Cerebellar nuclear complex (tissue), 1 donor: ENCODE measurements at places on chromosomes 11 and 22.

DNA sequence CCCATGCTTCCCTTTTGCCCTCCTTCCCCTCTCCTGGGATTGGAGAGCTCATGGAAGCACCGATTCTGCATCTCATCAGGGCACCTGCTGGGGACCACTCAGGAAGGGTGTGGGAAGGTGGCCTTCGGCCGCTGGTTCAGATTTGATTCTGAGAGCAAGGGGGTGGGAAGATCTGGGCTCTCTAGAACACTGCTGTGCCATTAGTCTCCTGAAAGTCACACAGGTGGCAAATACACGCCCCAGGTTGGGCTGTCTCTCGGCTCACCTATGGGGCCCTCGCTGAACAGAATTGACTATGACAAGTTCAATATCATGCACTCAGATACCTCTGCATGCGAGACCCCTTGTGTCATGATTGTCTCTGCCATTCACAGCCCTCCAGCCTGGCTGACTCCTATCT, 12.8 kb upstream of the APOBEC3A start:
- no peak for DNase-seq

DNA sequence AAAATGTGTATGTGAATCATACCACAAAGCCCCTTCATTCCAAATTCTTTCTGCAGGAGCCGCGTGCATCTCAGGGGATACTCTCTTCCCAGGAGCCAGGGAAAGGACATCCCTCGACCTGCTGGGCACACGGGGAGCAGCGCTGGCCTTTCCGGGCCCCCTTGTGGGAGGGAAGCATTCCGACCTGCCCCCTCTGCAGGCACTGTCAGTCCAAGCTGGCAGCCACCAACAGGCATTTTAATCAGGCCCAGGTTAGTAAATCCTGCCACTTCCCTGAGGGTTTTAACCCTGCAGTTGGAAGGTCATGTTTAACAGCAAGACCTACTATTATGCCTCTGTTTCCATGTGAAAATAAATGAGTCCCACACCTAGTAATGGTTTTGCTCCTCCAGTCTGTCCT, 391.5 kb downstream of the SHANK2 start:
- DNase-seq, result no peak

DNA sequence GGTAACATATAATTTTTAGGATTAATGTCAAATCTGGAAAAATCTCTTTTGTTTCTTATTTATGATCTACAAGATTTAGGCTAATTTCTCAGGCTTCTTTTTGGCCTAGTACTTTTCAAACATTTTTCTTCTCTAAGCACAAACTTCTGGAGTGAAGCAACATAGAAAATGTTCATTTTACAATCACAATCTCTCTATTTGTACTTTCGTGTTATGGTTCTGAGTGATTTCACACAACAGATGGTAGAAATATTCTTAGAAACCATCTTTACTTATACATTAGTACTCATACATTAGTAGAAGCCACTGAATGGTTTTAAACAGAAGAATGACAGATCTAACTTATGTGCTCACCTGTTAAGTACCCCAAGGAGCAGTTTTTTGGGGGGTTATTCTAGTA, 106.3 kb upstream of the ANO3 start:
- DNase-seq, result no peak

DNA sequence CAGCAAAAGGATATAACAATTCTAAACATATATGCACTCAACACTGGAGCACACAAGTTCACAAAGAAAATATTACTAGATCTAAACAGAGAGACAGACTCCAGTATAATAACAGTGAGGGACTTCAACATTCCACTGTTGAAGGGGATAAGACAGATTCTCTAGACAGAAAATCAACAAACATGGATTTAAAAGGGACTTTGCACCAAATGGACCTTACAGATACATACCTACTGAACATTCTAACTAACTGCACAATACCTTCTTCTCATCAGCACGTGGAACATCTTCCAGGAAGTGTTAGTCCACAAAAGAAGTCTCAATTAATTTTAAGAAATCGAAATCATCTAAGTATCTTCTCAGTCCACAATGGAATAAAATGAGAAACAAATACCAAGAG, 26.6 kb downstream of the RSF1 start:
- DNase-seq, result no peak

- DNase-seq, result no peak
These were observed 23.4 kb upstream of the MPPED1 start for GRCh38 chr22:43388420-43388851.

DNA sequence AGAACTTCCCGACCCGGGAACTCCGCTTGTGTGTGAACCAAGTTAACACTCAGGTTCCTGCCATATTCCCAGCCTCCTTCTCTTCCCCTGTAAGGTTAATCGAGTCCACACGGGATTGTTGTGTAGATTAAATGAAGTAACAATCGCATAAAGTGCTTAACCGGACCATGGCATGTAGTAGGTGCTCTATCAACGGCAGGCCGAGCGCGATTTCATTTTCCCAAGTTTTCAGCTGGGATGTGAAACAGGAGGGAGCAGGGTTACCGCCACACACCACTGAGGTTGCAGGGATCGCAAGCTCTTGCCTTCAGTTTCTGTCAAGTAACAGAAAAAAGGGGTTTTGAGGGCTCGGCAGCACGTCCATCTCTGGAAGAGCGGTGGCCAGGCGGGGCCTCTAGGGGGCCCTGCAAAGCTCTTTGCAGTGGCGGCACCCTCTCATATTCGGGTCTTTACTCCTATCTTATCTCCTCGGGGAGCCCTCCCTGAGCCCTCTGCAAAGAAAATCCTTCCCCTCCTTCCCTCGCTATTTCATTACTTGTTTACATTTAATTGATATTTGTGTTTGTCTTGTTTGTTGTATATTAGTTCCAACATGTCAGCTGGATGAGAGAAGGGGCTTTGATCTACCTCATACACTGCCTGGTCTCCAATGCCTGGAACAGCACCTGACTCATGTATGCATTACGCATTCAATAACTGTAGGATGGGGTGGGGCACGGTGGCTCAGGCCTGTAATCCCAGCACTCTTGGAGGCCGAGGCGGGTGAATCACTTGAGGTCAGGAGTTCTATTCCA, 816 bp upstream of the PLEKHA7 start:
- DNase-seq, result no peak

- DNase-seq, result no peak
These were observed 12.5 kb upstream of the NELL1 start for GRCh38 chr11:20656901-20657300.

- DNase-seq, result no peak
These were observed 14.9 kb downstream of the HEPHL1 start for GRCh38 chr11:94036096-94036495.

DNA sequence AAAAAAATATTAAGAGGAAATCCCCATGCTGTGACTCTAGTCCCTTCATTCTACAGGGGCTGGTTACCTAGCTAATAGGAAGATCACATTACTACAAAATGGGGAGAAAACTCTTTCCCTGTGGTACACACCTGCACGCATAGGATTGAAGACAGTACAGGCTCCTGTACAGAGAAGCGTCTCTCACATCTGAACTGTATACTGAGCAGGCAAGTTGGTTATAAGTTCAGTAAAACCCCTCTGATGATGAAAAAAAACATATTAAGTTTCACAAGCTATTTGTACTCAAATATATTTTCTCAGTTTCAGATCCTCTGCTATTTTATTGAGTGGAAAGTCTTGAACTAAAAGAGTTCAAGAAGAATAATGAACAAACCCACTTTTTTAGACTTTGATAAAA, 156.9 kb upstream of the HSD17B12 start:
- no peak for DNase-seq

GRCh38 chr11:5065027-5065426, 4.3 kb upstream of the OR52E1 start:
- DNase-seq, result no peak

DNA sequence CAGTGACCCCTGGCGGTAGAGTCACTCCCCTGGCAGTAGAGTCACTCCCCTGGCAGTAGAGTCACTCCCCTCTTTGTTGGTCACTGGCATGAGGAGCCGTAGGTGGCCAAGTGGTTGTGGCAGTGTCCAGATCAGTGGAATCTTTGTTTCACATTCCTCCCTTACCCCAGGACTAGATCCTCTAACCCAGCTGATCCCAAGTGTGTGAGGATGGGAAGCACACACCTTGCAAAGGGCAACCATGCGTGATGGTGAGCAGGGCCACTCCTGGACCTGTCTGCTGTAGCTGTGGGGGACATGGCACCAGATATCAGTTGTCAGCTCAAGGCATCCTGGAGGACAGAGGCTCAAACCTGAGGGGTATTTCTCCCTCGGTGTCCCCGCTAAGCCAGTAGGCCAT, 37.8 kb downstream of the OSBP2 start:
- DNase-seq, result no peak

- DNase-seq, result no peak
These were observed 12.7 kb downstream of the MYO18B start for GRCh38 chr22:25754527-25755202.

GRCh38 chr11:94111660-94112059, 17.0 kb upstream of the PANX1 start:
- DNase-seq, result no peak

DNA sequence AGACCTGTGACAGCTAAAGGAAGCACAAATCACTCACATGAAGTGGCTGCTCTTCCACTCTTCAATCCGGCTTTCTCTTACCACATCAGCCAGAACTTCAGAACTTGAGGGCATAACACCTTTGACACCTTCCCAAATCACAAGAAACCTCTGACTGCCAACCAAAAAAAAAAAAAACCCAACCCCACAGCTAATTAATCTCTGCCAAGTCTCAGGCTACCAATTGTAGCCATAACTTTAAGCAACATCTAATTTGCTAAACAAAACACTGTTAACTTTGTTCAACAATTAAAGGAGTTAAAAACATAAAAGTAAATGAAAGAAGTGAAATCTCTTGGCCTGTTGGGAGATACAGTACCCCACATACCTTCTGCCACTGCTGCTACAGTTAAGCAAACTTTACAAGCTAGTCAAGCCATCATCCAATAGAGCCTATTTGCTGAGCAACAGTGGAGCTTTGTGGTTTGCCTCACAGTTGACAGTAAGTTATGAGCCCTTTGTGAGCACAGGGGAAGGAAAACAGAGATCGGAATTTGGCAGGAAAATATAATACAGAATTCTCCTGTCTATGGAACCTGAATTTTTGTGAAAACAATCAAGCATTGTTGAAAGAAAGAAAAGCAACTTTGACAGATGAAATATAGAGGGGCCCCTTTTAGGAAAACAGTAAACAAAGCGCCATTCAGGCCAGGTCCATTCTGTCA, at the start of gene SOX6:
SOX6 (minus strand) TSS at position 490 of the 704 bp plus-strand sequence. CDS start 15,298 bp downstream, outside the sequence.
- no peak for DNase-seq

DNA sequence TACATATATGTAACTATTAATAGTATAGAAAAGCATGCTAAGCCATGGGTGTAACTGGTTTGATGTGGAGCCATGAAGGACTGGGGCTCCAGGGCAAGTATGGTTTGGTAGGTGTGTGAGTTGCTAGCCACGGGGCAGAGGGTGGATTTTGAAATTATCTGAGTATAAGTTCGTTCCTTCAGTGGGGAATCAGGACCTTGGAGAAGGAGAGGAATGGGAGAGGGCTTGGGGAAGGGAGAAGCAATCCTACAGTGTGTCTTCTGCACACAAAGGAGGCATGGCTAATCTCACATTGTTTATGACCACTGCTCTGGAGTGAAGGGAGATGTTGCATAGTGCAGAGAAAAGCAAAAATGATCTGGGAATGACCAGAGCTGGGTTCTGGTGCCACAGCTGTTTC, 127.8 kb upstream of the CADM1 start:
- DNase-seq, result no peak

- DNase-seq, result no peak
These were observed 5.7 kb downstream of the RFPL1 start for GRCh38 chr22:29443861-29444792.

GRCh38 chr22:33515795-33516194, 404.5 kb downstream of the LARGE1 start:
- DNase-seq, result no peak

- no peak for DNase-seq
These were observed 15.2 kb downstream of the KDM4D start for GRCh38 chr11:94988748-94989147.

DNA sequence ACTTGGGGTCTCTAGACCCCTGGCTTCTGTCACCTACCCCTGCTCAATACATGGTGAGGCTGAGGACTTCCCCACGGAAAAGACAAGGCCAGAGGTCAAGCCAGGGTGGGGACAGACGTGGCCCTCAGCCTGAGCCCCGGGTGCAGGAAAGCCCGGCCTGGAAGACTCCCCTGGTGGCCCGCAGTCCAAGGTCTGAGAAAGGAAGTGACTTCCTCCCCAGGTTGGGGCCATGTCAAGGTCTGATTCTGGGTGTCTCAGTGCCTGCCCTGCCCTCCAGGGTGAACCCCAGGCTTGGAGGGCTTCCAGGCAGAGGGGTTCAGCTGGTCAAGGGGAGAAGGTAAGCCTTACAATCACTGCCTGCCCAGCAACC, 3.9 kb downstream of the CTSD start:
- DNase-seq, result no peak

DNA sequence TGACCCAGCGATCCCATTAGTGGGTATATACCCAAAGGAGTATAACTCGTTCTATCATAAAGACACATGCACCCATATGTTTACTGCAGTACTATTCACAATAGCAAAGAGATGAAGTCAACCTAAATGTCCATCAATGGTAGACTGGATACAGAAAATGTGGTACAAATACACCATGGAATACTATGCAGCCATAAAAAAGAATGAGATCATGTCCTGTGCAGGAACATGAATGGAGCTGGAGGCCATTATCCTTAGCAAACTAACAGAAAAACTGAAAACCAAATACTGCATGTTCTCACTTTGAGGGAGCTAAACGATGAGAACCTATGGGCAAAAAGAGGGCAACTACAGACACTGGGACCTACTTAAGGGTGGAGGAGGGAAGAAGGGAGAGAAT, 146.8 kb downstream of the SBF2 start:
- DNase-seq, result no peak

DNA sequence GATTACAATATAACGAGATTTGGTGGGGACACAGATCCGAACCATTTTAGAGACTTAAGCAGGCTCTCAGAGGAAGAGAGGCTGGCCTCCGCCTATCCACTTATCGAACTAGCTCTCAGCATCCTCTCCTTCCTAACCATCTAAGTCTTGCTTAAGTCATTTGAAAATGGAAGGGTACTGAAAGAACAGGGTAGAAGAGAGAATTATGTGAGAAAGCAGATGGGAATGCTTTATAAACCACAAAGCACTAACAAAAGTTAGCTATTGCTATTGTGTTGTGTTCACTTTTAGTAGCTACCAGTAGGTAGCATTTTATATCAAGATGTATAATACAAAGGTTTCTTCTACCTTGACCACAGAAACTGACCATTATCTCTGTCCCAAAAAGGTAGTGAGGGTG, 153.4 kb upstream of the CADM1 start:
- DNase-seq, result no peak

GRCh38 chr11:64060861-64061444, 25.2 kb downstream of the FLRT1 start:
- no peak for DNase-seq

DNA sequence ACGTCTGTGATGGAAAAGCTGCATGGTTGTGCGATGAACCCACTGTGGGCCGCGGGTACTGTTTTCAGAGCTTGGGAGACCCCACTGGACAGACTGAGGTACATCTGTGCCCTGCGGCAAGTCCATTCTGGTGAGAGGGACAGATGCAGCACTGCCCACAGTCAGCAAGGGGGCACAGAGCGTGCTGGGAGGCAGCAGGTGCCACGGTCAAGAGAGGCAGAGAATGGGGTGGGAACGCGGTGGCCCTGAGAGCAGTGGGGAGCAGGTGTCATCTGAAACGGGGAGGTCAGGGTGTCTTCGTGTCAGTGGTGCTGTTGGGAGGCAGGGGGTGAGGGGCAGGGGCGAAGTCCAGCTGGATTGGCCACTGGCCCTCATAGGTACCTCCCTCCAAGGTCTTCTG, 32.0 kb downstream of the TBC1D22A start:
- DNase-seq, result no peak

GRCh38 chr11:133787379-133788141, 57.8 kb downstream of the SPATA19 start:
- DNase-seq, result no peak

- DNase-seq, result no peak
These were observed at the start of gene CALCB for GRCh38 chr11:15073361-15074205. CALCB (plus strand) TSS chr11:15073593; CDS start chr11:15074719, 1,126 bp downstream.
